ENCODE measurements at places on chromosomes 16 and 17. TPM values are rescaled to one million over a fixed set of nuclear protein-coding genes. Genes with fewer than 3 reads are reported as not detected.

RAB37 gene
- polyA plus RNA-seq = 29.3 TPM

PLLP gene
- polyA plus RNA-seq = 4.9 TPM

MLKL gene
- polyA plus RNA-seq = 34.4 TPM

USP43 gene
- polyA plus RNA-seq = 2.9 TPM

CA7 gene
- 0.80 TPM for polyA plus RNA-seq

C16orf95 gene
- polyA plus RNA-seq = 2.9 TPM

NR1D1 gene
- polyA plus RNA-seq = 3.2 TPM

DOC2A gene
- polyA plus RNA-seq = 1.3 TPM

ZFPM1 gene
- 4.2 TPM for polyA plus RNA-seq

TRIM65 gene
- polyA plus RNA-seq = 20.2 TPM

SEPTIN1 gene
- 337 TPM for polyA plus RNA-seq

EXOC3L1 gene
- polyA plus RNA-seq = 2.2 TPM

Data from thymus (tissue), 14 donors.